ENCODE measurements at places on chromosomes 12 and 14.

GRCh38 chr14:50943261-50943942 lies 881 bp downstream of the PYGL start:
- no peak for DNase-seq

GRCh38 chr14:71651228-71651627 lies 281.0 kb upstream of the RGS6 start:
- DNase-seq = peak; percentile 10

GRCh38 chr14:83441801-83442200 lies 1908.1 kb upstream of the SEL1L start:
- no peak for DNase-seq

DNA sequence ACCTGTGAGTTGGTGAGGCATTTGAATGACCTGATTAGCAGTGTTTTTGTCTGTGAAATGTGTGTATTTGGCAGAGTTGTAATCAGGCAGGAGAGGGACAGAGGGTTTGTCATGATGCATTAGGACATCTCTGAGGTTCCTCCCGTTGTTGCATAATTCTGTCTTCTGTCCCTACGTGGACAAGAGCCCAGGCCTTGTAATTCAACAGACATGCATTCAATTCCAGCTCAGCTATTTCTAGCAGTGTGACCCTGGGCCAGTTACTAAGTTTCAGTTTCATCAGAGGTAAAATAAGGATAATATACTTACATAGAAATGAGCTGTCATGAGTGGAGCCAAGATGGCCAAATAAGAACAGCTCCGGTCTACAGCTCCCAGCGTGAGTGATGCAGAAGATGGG lies 208.6 kb downstream of the SLC38A4 start:
- DNase-seq = peak; percentile 23

DNA sequence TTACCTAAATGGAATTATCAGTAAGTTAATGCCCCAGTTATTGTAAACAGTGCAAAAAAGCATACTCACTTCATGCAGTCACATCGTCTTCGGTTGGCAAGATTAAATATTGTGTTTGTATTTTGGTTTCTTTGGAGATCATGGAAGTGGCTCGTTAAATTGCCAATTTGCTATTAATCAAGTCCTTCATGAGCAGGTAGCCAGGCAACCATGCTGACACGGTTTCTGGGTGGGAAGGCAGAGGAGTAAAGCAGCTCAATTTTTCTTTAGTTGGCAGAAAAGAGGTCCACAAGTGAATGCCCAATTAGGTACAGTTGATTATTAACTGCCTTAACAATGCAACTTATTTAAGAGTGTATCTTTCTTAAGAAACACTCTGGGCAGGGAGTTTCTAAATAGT lies 43.9 kb downstream of the PPP4R3A start:
- no peak for DNase-seq

DNA sequence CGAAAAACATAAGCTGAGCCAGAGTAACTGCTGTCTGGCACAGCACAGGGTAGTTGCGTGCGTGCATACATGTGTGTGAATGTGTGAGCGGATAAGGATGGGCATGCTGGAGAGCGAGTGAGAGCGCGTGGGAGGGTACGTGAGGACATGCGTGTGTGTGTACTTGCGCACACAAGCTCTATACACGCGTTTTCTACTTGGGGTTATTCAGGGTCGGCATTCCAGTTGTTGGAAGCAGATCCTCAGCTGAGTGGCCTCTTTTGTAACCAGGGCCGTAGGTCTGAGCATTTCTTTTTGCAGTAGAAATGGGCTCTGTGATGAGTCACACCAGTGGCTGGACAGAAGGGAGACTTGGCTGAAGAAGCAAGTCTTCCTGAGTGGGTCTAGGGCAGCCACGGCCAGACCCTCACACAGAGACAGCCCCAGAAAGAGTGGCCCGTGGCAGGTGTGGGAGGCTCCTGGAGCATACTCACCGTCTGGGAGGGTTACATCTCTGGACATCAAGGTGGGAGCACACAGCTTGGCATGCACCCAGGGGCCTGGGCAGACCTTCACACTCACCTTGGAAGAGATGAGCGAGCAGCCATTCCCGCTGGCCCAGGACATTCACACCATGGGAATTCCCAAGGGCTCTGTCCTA lies 78.0 kb downstream of the LRRC74A start:
- DNase-seq = no peak

GRCh38 chr12:22691319-22691718 lies 66.3 kb downstream of the ETNK1 start:
- DNase-seq = no peak

GRCh38 chr14:29587046-29587445 lies 340.6 kb downstream of the PRKD1 start:
- DNase-seq = no peak

GRCh38 chr12:76216585-76217472 lies 131.4 kb downstream of the BBS10 start:
- no peak for DNase-seq

DNA sequence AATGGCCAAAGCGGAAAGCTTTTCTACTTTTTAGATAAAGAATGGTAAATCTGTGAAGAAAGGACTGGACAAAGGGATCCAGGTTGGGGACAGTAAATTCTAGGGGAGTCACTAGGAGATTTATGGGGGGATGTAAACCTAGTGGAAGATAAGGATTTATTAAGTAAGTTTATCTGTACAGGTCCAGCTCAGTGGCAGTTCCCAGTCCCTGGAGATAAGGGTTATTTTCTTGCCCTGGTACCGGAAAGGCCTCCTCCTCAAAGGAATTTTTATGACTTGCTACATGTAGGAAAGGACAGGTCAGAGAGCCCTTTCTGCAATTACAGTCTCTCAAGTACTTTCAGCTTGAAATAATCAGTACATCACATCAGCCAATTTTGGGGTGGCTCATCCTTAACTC lies 72.6 kb upstream of the BICD1 start:
- no peak for DNase-seq

- DNase-seq = no peak
Measured at GRCh38 chr12:24599736-24600135, 349.2 kb downstream of the BCAT1 start.

DNA sequence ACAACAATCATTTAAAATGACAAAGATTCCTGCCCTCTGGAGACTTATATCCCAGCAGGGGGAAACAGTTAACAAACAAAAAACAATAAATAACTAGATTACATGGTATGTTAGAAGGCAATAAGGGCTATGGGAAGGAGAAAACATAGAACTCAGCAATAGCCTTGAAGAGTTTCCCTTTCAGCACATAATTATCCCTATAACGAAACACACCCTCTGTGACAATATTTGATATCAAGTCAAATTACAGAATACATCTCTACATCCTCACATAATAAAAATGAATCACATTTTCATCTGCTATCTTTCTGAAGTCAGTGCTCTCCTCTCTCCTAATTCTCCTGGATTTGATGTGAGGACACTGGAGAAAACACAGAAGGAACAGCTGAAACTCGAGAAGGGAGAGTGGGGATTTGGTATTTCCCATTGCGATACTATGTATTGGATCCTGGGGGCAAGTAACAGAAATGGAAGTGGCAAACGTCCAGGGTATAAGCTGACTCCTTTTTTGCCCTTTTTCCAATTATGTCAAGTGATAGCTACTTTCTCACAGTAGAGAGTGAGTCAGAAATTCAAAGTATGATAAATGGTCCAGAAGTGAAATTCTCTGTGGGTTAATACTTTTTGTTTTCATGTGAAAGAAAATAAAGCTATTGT lies 9.7 kb upstream of the PTGER2 start:
- no peak for DNase-seq

GRCh38 chr14:35046751-35047536 lies 872 bp downstream of the FAM177A1 start:
- no peak for DNase-seq

DNA sequence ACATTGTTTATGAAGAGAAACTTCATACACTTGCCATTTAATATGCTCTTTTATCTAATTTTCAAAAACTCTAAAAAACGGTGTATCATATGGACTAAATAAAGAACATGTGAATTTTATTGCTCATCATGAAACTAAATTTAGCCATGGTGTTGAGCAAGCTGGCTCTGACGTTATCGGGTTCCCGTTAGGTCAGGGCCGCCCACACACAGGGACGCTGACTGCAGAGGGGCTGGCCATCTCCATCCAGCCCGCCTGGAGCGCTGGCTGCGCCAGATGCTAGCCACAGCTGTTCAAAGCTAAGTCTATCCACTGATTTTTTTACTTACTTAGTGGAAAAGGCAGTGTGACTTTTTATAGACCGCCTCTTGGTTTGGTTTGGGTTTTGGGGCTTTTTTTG lies 36.5 kb upstream of the DYNC1H1 start:
- peak; percentile 76 for DNase-seq

- no peak for DNase-seq
Measured at GRCh38 chr14:23021434-23021833, 11.5 kb upstream of the C14orf93 start.

All from thoracic aorta (tissue), 2 donors.